Fibroblast of skin of left biceps (primary cell): ENCODE measurements at places on chromosomes 16 and 17.

DNA sequence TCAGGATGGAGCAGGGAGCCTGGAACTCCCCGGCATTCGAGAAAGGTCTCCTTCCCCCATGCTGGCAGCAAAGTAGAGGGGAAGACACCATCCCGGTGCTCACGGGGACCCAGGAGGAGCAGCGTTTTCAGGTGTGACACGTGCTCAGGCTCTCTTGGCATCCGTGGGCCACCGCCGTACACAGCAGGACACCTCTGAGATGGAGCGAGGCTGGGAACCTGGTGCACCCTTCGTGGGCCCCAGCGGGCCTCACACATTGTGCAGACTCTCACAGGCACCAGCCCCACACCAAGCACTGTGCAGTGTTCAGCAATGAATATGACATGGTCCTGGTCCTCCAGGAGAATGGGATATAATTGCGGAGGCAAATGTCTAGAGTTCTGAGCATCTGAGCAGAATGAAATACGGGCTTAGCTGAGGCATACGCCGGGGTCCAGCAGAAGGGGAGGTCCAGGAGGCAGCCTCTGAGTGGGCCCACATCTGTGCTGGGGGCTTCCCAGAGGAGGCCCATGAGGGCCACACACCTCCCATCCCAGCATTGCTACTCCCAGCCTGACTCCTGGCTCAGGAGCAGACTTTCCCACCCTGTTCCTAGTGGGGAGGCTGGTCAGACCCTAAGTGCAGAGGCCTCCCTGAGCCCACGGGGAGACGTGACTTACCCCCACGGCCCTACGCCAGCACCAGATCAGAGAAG lies 72.6 kb downstream of the ABR start:
- DNase-seq, result no peak

DNA sequence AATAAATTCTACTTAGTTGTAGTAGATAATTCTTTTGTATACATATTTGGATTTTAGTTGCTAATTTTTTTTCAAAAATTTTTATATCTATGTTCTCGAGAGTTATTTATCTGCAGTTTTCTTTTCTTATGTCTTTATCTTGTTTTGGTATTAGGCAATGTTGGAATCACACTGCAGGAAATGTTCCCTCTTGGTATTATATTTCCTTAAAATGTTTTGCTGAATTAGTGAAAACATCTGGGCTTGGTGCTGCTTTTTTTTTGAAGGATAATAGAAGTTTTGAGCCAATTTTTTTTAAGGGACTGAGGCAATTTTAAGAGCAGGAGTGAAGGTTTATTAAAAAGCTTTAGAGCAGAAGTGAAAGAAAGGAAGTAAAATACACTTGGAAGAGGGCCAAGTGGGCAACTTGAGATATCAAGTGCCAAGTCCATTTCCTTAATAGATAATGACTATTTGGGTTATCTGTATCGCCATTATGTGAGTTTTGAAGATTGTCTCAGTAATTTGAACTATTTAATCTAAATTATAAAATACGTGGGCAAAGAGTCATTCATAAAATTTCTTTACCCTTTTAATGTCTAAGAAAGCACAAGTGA lies 1390.1 kb upstream of the CDH8 start:
- no peak for DNase-seq

DNA sequence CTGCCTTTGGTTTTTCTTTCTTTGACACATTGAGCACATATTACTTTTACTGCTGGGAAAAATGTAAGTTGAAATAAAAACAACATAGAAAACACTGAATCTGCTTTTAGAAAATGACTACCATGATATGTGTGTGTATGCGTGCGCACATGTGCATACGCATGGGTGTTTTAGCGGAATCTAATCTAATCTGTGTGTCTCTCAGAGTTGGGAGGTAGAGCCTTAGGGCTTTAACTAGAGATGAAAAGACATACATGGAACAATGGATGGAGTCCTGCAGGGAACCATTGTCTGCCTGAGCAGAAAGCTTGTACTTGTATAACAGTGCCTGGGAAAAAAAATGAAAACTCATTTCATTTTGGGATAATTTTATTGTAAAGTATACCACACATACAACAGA lies 12.4 kb downstream of the SLFN5 start:
- no peak for DNase-seq

DNA sequence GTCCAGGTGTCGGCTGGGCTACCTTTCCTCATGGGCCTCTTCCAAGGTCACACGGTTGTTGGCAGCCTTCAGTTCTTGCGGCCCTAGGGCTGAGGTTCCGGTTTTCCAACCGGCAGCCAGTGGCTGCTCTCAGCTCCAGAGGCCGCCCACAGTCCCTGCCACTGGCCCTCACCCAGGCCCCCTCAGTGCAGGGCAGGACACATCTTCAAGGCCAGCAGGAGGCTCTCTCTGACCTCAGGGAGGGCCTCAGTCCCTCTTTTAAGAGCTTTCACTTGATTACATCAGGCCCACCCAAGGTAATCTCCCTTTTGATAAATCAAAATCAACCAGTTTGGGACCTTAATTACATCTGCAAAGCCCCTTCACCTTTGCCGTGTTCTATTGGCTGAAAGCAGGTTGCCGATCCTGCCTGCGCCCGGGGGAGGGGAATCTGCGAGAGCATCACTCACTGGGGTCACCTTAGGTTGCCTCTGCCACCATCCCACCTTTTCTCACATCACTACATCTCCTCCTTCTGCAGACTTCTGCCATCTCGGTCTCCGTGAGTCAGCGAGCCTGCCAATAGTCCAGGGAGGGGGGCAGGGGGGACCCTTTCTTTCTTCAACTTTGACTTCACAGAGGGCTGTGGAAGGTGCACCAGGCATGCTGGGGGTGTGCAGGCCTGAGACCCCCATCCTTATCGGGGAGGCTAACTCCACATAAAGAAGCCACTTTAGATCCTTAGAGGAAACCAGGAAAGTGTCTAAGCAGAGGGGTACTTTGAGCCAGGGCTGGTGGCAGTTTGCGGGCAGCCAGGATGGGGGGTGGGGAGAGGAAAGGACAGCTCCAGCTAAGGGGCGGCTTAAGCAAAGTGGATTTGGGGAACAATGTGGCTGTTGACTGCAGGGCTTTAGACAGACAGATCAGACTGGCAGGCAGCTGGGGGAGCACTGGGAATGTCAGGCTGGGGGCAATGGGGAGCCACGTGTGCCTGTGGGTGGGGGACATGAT lies 28.8 kb upstream of the NXPH3 start:
- no peak for DNase-seq

GRCh38 chr17:27621942-27622559 lies 8.9 kb upstream of the LGALS9 start:
- no peak for DNase-seq

- DNase-seq, result no peak
Observed at GRCh38 chr17:41948762-41949460, 17.7 kb upstream of the CNP start.

DNA sequence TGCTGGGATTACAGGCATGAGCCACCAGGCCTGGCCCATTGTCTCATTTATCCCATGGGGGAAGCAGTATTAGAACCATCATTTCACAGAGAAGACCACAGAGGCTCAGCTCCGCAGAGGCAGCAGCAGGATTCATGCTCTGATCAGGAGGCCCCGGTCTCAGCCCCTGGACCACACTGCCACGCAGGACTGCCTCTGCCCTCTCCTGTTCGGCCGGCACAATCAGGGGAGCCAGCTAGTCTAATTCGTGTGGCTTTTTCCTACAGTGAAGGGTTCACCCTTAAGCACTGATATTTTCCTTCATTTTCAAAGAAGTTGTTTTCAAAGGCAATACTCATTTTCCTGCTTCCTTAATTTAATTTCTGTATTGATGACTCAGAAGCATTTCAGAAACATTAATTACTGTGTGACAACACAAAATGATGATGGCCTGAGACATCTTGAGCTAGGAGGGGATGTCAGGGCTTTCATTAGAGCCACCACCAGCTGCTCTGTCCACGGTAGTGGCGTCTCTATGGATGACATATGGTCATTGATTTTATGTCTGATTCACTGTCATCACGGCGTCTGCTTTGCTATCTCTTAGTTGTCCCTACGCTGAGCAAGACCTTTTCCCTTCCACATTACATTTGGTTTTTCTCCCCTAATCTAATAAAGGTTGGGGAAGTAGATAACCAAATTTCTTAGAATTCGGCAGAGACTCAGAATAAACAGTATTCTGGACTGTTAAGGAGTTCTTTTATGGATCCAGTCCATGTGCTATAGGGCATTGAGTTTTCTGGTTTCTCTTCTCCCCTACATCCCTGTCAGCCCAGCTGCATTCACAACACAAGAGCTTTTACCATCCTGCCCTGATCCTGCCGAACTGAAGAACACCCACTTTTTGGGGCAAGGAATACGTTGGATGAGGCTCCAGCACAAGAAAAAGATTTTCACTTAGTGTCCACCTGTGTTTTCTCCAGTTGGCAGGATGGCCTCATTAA lies 314.0 kb downstream of the SLC39A11 start:
- no peak for DNase-seq

DNA sequence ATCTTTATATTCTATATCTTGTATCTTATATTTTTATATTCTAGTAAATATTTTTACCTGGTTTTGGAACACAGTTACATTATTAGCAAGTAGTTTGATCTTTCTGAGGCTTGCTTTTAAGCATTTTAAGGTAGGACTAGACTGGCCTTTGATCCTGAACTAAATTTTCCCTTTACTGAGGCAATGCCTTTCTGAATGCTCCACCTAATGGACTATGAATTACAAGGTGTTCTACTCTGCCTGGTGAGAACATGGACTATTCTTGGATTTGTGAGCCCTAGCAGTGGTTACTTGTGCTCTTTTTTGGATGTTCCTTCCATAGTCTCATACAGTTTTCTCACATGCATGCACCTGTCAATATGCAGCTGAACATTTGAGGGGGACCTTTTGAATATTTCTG lies 32.5 kb upstream of the SMIM36 start:
- no peak for DNase-seq

GRCh38 chr16:83296505-83296904 lies 511.3 kb upstream of the HSBP1 start:
- DNase-seq, result no peak

DNA sequence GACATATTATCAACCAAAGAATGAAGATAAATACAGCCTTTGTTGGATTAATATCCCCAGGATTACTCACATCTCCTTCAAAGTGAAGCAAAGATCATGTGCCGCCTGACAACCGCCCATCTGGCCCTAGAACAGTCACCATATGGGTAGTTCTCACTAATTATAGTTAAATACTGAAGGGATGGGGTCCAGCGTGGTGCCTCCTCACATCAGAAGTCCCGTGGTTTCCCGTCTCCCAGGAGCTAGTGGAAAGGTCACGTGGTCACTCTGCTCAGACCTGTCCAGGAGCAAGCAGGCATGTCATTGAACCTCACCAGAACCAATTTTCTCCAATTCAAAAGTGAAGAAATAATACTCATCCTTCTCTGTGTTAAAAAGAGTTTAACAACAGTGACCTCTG lies 434.5 kb downstream of the SHISA9 start:
- no peak for DNase-seq

- no peak for DNase-seq
Observed at GRCh38 chr17:21458054-21458453, 81.9 kb downstream of the KCNJ12 start.

DNA sequence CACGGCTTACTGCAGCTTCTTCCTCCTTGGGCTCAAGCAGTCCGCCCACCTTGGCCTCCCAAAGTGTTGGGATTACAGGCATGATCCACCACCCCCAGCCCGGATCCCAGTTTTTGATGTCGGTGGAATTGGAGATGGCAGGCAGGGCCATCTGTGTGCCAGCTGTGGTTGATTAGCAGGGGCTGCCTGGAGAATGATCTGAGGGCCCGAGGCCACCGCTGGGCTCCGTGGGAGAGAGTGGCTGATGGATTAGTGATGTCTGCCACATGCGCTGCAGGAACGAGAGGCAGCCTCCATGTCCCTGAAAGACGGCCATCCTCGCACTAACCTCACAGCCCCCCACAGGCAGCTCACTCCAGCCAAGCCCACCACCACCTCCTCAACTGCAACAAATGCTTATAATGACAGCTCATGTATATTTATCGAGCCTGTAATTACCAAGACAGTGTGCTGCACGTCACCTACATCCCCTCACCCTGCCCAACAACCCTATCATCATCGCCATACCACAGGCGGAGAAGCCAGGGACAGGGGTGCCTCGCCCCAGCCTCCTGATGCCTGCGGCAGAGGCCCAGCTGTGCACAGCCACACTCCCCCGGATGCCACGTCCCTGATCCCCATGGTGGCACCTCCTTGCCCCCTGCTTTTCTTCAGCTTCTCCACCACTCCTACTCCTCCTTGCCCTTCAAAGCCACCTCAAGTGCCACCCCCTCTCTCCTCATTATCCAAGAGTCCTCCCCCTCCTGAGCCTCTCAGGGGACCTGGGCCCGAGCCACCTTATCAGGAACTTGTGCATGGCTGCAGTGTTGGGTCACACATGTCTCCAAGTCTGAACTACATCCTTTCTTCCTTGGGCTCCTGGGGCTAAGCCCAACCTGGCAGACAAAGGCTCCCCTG lies 33.2 kb downstream of the ACTG1 start:
- no peak for DNase-seq

- no peak for DNase-seq
Observed at GRCh38 chr16:4314532-4315185, 1.2 kb upstream of the GLIS2 start.

DNA sequence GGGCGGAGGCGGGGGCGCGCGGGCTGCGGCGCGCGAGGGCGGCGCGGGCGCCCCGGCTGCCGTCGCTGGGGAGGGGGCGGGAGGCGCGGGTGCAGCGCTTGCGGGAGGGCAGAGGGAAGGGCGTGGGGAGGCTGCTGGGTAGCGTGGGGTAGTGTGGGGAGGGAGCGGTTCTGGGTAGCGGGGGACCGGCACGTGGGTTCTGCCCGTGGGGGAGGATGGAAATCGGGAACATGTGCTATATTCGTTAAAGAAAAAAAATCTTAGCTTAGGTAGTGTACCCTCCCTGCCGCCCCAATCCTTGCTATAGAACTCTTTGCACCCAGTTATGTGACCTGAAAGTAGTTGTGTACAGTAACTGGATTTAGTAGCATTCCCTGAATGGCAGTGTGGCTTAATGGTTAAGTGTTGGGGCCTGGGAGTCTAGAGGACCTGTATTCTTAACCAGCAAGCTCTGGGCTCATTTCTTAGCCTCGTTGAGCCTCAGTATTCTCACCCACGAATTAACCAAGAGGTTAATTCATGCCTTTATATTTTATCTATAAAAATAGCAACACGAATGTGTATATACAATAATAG lies 646 bp downstream of the RABEP1 start:
- no peak for DNase-seq
